CD4-positive, CD25-positive, alpha-beta regulatory T cell (primary cell): ENCODE measurements at places on chromosomes 12 and 14. TPM values are rescaled to one million over a fixed set of nuclear protein-coding genes. Genes with fewer than 3 reads are reported as not detected.

DNA sequence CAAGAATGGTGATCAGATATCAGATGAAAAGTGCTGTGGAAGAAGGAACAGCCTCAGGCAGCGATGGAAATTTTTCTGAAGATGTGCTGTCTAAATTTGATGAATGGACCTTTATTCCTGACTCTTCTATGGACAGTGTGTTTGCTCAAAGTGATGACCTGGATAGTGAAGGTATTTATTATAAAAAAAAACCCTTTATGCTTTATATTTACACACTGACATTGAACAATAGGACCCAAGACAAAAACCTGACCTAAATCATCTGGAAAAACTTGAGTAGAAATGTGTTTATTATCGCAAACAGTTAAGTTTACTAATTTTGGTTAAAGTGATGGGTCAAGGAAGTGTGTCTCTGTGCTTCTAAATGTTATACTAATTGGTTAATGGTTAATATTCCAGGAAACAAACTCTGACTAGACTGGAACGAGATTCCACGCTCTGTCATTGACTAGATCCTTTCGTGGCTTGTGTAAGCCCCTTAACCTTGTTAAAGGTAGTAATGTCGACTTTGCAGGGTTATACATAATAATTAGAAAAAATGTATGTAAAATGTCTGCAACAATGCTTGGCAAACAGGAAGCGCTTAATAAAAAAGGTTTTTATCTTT, 62.7 kb downstream of the LRRK2 start:
- H3K36me3 ChIP-seq = no peaks in the 10 kb centered on the region
- no peaks in the 10 kb centered on the region for H3K27me3 ChIP-seq
- H3K4me1 ChIP-seq = no peaks in the 10 kb centered on the region
- no peak overlapping the region for H3K4me3 ChIP-seq

Gene DNAH10
- total RNA-seq = 0.02 TPM

Gene CRY1
- 91.1 TPM for total RNA-seq

GRCh38 chr12:220491-220890, 6.5 kb upstream of the SLC6A12 start:
- no peaks in the 10 kb centered on the region for H3K4me1 ChIP-seq
- no peaks in the 10 kb centered on the region for H3K36me3 ChIP-seq
- H3K4me3 ChIP-seq = no peak overlapping the region
- H3K27ac ChIP-seq = no peak overlapping the region
- no peak for DNase-seq

GRCh38 chr12:4615667-4616066, 33.2 kb downstream of the AKAP3 start:
- H3K27me3 ChIP-seq = no peaks in the 10 kb centered on the region
- no peaks in the 10 kb centered on the region for H3K4me1 ChIP-seq
- no peak overlapping the region for H3K27ac ChIP-seq
- peaks cover 39% of the 10 kb centered on the region for H3K36me3 ChIP-seq
- no peak for DNase-seq
- H3K4me3 ChIP-seq = no peak overlapping the region
